Activated T-helper 2 cell treated with anti-CD3 and anti-CD28 coated beads, Interferon-gamma antibody, Interleukin-2, Interleukin-4, amounts not matched to agents 10 μg/mL and 5 μg/mL and 100 μg/mL, durations not matched to agents 14 hours and 24 hours and 36 hours (primary cell): ENCODE measurements at places on chromosomes 7 and 10. TPM values are rescaled to one million over a fixed set of nuclear protein-coding genes. Genes with fewer than 3 reads are reported as not detected.

ZCWPW1 gene
- 1.1 and 3.5 TPM in 2 replicates for total RNA-seq

- DNase-seq, result no peak
These were observed 34.2 kb downstream of the DNAJC12 start for GRCh38 chr10:67803588-67804394.

GRCh38 chr7:117674617-117675016 is 194.8 kb downstream of the CFTR start:
- DNase-seq, result no peak

DNA sequence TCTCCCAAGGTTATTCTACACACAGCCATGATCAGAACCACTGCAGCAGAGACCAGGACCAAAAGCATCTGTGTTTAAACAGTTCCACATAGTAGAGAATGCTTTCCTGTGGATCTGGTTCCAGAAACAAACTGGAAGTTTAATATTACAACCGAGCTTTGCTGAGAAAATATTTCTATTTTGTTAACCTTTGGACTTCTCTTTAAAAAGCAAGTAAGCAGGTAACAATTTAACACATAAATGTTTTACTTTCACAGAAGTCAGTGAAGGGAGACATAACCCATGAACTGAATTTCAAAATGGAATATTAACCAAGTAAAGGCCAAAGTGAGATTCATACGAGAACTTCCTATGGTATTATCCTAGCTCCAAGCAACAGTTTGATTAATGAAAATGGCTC is 98.6 kb upstream of the PHYHIPL start:
- no peak for DNase-seq

DNA sequence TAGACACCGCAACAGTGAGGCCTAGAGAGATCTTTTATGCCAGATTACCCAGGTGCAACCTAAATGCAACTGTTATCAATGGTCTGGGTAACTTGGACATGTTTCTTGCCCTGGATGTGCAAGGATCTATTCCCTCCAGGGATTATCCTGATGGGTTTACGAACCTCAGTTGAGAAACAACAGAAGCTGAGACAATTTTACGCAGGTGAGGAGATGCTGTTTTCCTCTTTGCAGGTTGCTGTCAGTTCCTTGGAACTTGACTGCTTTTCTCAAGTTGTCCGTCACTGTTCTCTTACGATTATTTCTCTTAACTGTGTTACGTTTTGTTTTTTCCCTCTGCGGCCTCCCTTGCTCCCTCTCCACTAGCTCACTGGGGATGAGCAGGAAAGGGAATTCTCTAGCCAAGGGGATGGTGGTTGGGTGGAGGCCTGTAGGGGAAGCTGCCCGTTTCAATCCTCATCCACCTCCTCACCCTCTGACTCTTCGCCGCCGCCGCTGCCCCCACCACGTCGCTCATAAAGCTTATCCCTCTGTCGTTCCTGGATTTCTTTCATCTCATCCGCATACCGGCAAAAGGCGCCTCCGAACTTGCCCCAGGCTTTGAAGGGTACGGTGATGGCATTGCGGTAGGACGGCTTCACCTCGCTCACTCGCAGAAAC is 1.2 kb downstream of the PURB start:
- no peak for DNase-seq
